Esophagus squamous epithelium (tissue), 5 donors: ENCODE measurements at places on chromosomes 16 and 17.

DNA sequence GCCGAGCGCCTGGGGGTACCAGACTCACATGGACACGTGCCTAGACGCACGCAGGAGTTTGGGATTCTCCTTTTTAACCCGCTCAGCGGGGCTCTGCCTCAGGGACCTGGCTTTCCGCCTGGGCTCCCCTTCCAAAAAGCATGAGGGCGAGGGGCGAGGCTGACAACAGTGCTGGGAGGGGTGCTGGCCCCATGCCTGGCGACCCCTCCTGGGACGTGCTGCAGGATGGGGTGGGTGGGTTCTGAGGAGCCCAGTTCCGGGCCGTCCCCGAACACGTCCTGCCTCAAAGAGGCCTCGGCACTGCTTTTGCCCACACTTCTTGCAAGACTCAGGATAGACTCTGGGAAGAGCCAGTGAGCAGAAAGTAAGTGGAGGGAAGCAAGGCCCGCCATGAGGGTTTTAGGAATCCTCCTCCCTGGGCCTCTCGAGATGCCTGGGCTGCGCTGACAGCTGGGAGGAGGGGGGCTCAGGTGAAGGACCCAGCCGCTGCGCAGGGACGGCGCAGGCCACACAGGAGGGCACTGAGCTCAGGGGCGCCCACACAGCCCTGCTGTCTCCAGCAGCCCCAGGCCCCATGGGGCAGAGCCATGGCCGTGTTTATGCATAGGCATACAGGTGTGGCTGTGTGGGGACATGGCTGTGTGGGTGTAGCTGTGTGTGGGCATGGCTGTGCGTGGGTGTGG is 15.4 kb upstream of the PABPN1L start:
- DNase-seq, result no peak

DNA sequence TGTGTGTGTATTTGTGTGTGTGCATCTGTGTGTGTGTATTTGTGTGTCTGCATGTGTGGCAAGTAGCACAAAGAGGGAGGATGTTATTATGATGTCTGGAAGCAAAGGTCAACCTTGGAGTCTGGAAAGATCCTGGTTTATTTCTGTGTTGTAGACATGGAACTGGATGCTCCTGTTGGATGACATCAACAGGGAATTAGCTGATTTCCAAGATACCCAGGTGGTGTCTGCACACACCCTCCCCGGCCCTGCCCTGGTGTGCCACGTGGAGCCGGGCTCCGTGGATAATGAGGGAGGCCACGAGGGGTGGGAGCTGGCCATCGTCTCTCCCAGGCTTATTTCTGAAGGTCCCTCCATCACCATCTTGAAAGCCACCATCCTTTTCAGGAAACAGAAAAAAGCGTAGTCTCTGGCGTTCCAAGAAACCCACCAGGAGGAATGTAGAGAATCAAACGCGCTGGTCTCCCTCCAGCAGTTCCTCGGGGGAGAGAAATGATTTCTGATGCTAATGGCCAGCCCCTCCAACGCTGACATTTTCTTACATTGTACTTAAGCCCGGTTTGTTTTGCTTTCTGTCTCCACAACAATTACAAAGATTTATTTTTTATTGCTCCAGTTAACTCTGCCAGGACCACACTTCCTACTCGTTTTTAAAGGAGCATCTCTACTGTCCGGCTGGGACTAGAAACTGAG is 93.3 kb downstream of the FOXL1 start:
- no peak for DNase-seq

DNA sequence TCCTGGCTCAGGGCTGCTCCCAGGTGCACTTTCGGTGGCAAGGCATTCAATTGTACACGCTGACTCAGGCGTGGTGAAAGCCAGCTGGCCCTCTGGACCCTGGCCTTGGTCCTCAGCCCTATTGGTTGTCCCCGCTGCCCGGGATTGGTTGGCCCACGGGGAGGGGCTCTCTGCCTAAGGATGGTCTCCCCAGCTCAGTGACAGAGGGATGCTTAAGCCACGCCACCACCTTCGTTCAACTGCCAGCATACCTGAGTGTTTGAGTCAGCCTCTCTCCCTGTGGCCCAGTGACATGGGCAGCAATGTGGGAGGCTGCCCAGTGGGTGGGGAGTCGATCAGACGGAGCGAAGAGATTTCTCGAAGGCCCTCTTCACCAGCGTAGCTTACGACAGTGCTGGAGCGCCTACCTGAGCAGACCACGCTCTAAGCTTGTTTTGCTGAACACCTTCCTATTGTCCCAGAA is 30.3 kb downstream of the IRF8 start:
- no peak for DNase-seq

- DNase-seq, result no peak
Measured at GRCh38 chr17:74862919-74863318, 3.2 kb upstream of the GRIN2C start.

DNA sequence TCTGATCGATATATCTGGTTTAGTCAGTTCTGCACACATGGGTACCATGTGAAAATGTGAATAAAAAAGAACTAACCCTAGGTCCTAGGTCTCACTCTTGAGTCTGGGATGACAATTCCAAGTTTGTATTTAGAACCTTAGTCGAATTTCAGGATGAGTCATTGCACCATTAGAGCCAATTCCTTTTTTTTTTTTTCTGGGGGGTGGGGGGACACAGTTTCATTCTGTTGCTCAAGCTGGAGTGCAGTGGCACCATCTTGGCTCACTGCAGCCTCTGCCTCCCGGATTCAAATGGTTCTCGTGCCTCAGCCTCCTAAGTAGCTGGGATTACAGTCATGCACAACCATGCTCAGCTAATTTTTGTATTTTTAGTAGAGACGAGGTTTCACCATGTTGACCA is 41.6 kb downstream of the SPAG9 start:
- no peak for DNase-seq

- no peak for DNase-seq
Measured at GRCh38 chr17:44079877-44080821, 9.6 kb downstream of the G6PC3 start.

DNA sequence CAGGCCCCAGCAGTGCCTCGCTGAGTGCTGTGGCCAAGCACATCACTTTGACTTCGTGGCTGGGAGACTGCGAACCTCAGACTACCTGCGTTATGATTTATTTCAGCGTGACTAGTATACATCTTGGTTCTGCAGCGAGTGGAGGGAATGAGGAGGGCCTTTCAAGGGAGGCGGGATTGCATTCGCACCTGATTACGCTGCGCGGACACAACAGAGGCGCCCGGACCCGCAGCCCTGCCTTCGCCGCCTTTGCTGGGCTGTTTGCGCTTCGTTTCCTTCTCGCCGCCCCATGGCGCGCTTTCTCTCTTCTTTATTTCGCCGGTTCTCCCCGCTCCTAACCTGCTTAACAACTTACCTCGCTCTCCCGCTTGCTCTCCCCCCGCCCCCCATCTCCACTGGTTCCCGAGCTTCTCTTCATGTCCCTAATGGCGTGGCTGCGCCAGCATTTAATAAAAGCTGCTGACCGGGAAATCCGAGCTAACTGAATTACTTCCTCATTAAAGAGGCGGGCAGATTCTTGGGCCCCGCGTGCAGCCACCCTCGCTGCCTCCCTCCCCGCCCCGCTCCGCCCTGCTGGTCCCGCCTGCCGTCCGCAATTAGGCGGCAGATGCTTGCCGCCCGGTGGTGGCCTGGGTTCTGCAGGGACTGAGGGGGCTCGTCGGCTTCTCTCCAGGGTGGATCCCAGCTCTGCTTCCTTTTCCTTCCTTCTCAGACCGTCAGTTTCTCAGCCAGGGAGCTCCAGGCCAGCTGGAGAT is 257.6 kb upstream of the SDK2 start:
- DNase-seq, result no peak

GRCh38 chr17:43719578-43719977 is 39.0 kb downstream of the SOST start:
- no peak for DNase-seq

GRCh38 chr16:85033171-85033570 is 5.6 kb downstream of the KIAA0513 start:
- no peak for DNase-seq

DNA sequence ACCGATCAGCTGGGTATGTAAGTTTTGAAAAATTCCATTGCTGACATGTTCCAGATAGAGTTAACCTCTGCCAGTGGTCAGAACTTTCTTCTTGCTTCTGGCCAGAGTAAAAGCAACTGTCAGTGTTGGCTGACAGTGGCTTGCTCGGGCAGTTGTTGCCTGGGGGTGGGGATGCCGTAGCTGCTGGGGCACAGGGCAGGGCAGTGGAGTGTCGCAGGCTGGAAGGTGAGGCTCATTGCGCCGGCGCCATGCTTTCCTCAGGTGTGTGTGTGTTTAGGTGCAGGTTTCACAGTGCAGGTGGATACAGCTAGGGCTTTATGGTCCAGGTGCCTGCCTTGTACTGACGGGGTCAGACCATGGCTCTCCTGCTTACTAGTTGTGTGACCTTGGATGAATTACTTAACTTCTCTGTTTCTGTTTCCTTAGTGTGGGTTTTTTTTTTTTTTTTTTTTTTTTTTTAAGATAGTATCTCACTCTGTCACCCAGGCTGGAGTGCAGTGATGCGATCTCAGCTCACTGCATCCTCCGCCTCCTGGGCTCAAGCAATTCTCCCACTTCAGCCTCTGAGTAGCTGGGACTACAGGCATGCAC is 156.4 kb downstream of the SNX29 start:
- no peak for DNase-seq

DNA sequence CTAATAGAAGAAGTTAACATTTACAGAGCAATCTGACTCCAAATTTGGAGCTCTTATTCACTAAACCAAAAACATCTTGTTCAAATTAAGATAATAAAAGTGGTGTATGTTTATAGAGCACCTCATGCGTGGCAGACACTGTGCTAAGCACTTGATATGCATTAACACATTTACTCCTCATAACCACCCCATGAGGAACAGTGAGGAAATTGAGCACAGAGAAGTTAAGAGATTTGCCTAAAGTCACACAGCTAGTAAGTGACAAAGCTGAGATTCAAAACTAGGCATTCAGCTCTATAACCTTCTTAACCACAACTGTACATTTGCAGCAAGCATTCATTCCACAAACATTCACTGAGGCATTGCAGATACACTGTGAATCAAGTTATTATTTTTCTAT is 94.0 kb downstream of the VAT1L start:
- no peak for DNase-seq

- DNase-seq, result no peak
Measured at GRCh38 chr16:55487048-55487803, 8.2 kb downstream of the MMP2 start.

- no peak for DNase-seq
Measured at GRCh38 chr16:86647561-86647960, 69.2 kb downstream of the FOXL1 start.

GRCh38 chr16:81565321-81566028 is 120.9 kb downstream of the CMIP start:
- no peak for DNase-seq

- DNase-seq, result no peak
Measured at GRCh38 chr16:75238132-75238852, 13.1 kb downstream of the BCAR1 start.

DNA sequence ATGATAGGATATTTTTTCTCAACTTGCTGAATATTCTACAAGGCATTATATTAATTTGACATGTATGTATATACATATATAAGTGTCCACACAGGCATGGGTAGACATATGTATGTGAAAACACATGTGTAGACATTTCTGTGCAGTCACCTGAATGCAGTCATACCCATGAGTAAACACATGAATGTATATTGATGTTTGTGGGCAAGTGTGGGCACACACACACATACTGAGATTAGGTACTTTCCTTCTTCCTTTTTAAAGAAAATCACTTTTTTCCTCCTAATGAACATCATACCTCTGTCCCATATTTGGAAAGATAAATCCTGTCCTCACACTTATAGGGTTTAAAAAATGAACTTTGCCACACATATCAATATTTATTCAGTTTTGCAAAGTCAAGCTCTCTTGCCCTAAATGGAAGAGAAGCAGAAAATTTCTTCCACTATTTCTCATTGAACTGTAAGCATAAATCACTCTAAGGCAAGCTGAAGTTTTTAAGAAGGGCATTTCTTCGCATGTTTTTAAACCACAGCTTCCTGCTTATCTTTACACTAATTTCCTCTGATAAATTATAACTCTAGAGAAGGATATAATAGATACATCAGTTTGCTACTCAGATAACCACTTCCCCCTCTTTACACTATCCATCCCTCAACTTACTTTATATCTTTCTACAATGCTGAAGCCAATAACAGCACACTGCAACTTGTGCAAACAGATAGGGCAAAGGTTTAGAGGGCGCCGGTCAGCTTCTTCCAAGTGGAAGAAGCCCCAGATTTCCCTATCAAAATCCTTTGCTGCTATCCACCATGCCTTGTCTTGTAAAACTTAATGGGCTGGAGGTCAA is 49.6 kb upstream of the LRRC37A3 start:
- no peak for DNase-seq

GRCh38 chr17:5899496-5900195 is 170.5 kb upstream of the WSCD1 start:
- DNase-seq, result no peak

DNA sequence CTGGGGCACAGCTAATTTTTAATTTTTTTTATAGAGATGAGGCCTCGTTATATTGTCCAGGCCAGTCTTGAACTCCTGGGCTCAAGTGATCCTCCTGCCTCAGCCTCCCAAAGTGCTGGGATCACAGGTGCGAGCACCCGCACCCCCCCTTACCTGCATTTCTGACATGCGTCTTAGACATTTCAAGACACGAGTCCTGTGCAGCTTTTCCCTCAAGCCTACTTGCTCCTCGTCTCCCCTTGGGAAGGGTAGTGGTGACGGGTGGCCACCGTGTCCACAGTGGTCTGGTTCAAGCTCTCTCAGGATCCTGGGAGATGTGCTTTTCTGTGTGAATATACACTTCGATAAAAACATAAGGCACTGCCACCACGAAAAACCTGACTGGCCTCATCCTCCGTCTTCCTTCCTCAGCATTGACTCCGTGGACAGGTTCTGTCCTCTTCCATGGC is 9.6 kb downstream of the CANT1 start:
- no peak for DNase-seq

DNA sequence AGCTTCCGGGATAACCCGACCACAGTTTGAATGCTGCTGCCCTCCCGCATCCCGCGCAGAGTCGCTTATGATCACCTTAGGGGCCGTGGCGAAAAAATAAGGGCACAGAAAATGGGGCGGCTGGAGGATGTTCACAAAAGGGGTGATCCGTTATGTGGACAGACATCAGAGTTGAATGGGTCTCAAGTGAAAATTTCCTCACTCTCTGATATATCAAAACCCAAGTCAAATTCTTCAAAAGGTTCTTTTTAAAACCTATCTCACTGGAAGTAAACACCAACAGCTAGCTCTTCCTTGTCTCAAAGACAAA is 400 bp upstream of the CEP112 start:
- no peak for DNase-seq

DNA sequence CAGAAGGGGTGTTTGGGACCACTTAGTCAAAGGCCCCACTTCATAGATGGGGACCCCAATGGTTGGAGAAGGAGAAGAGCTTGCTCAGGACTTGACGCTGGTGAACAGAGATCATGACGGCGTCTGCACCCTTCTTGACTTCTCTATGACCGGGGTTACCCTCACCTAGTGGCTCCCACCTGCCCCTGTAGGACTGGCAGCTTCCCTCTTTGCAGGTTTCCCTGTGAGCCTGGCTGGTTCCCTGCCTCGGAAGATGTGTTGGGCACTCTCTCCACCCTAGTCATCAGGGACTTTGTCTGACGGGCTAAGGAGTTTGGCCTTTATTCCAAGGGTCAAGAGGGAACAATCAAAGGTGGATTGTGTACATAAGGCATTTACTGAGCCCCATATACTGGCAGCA is 22.7 kb downstream of the TBX4 start:
- DNase-seq, result no peak
